C1 segment of cervical spinal cord (tissue), 14 donors: ENCODE measurements at places on chromosomes 2 and 18.

DNA sequence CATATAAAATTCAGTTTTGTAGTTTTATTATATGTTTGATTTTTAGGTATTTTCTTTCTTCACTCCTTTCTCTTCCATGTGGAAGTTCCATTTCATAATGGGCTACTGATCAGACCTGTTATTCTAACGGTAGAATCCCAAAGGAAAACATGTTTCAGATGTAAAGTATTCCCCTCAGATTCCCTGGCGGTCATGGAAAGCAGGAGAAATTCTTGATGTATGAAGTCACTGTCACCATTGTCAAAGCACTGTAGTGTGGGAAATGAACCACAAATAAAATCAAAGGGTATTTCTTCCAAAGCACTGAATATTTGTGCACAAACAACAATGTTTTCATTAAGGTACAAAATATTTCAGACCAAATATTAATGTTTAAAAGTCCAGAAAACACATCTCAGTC, 237.3 kb upstream of the KLHL14 start:
- DNase-seq, result no peak

DNA sequence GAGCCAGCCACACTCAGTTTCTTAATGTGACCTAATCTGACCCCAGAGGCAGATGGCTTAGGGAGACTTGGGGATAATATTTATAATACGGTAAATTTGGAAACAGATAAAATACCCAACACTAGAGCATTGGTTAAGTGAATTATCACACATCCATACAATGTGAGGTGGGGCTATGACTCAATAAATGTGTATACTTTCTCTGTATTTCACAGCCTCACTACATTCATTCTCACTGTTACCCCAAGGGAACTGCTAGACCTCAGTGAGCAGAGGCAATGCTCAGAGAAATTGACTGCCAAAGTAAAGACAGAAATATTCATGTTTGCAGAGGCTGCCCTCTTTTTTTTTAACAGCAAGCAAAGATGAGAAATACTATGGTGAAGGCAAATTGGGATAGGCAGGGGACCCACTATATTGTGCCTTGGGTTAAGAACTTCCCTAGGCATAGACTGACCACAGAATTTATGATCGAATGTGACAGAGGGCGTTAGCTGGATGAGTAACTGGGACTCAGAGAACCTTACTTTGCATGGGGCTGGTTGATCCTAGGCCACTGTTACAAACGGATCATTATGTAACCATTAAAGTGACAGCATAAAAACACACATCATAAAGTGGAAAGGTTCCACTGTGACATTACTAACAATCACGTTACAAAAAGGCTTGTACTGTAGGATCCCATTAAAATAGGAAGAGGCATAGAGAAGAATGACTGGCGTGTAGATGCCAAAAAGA, 246.0 kb upstream of the LYPD1 start:
- no peak for DNase-seq

- no peak for DNase-seq
Observed at GRCh38 chr2:67918471-67918870, 144.3 kb downstream of the C1D start.

DNA sequence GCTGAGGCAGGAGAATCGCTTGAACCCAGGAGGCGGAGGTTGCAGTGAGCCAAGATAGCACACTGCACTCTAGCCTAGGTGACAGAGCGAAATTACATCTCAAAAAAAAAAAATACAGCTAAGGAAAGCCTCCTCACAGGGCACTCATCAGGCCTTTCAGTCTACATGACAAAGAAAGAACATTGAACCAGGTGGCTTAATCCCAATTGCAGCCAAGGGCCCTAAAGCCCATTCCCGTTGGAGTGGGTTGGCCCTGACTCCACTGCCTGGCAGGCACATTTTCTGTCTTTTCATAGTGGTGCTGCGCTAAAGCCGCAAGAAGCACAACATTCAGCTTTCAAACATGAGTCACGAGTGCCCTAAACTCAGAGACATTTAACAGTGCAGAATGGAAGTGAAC, 372.5 kb downstream of the RNF144A start:
- DNase-seq, result no peak

- no peak for DNase-seq
Observed at GRCh38 chr2:240400371-240401161, 34.9 kb upstream of the GPC1 start.

DNA sequence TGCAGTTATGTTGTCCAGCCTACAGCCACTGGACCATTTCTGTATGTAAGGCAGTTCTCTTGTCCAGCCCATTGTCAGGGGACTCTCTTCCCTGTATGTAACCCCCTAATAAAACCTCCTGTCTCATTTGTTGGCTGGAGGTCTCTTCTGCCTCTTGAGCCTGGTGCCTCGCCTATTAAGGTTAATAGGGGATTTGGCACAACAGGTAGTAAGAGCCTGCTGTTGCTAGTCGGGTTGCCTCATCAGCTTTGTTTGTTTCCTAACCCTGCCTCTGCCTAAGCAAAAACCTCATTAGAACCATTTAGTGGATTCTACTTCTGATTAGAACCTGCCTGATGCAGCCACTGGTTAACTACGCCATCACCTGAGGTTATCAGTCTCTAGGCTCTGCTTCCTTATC, 62.2 kb upstream of the STPG4 start:
- DNase-seq, result no peak

- no peak for DNase-seq
Observed at GRCh38 chr2:155310589-155310988, 612.1 kb downstream of the KCNJ3 start.

- DNase-seq, result peak; percentile 39
Observed at GRCh38 chr2:42567806-42568400, 529 bp upstream of the MTA3 start.
